Stimulated activated CD4-positive, alpha-beta T cell treated with anti-CD3 and anti-CD28 coated beads, Interleukin-1b, Interleukin-23, amount 100 ng/mL, for 24 hours (primary cell): ENCODE measurements at places on chromosomes 3 and 15.

- DNase-seq, result no peak
Observed at GRCh38 chr15:37771465-37771864, 163.0 kb upstream of the TMCO5A start.

- no peak for DNase-seq
Observed at GRCh38 chr3:48963591-48963990, 26.4 kb upstream of the P4HTM start.

- no peak for DNase-seq
Observed at GRCh38 chr15:60620708-60621107, 141.8 kb upstream of the ICE2 start.

GRCh38 chr3:159169828-159170227, 368.0 kb downstream of the MFSD1 start:
- no peak for DNase-seq

GRCh38 chr3:51675201-51675611, 4.2 kb downstream of the TEX264 start:
- DNase-seq, result peak; percentile 7

- DNase-seq, result no peak
Observed at GRCh38 chr3:23712656-23713559, 92.8 kb upstream of the UBE2E1 start.

- no peak for DNase-seq
Observed at GRCh38 chr3:78277801-78278200, 1237.9 kb downstream of the ROBO2 start.

DNA sequence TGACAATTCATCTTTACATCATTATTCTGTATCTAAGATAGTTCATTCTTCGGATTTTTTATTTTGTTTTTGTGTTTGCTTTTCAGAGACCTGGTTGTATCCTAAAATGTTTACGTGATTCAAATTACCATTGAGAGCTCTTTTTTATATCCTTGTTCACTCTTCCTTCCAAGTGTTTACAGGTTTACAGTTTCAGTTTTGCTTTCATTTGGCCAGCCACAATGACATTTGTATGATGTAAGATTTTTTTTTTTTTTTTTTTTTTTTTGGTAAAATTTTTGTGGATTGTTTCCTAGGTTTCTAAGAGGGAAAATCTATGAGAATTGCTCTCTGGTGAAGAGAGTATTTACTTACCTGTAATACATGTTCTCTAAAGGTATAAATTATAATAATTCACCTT, 55.0 kb downstream of the SETD5 start:
- DNase-seq, result no peak

DNA sequence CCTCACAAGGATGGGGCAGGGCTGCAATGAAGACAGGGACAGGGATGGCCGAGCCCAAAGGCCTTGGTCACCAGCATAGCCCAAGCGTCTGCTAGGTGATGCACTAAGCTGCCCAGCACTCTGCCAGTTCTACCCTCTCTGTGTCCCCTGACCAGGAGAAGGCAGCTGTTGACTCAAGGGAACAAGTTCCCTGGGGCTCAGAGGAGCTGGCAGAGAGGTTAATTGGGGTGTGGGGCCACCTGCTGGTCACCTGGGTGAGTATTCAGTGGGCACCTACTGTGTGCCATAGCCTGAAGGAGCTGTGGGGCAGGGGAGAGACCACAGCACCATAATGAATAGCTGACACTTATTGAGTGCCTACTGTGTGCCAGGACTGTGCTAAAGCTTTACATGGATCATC, 22.0 kb upstream of the DOCK3 start:
- no peak for DNase-seq

GRCh38 chr3:118102737-118103136, 931.9 kb downstream of the IGSF11 start:
- no peak for DNase-seq

GRCh38 chr15:90934949-90935751, at the start of gene UNC45A:
TSS of gene UNC45A (plus strand) at chr15:90935285. CDS start at chr15:90935325, 40 bp downstream.
- DNase-seq, result peak; percentile 95

DNA sequence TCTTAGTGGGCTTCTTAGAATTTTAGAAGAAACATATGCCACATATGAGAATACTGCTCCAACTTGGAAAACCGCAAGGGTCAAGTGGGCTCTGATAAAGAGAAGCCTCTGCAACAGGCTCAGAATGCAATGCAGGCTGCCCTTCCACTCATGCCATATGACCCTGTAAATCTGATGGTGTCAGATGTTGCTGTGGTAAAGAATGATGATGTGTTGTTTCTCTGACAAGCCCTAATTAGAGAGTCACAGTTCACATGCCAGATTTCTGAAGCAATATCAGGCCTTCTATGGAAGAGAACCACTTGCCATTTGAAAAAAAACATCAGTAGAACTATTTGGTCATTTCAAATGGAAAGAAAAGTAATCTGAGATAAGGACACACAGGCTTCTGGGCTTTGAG, 749.6 kb downstream of the AGBL1 start:
- DNase-seq, result no peak
